ENCODE measurements at places on chromosomes 7 and 10. TPM values are rescaled to one million over a fixed set of nuclear protein-coding genes. Genes with fewer than 3 reads are reported as not detected.

The DPYSL4 gene
- not detected for polyA plus RNA-seq

The ZNF425 gene
- polyA plus RNA-seq = 0.90 TPM

The CYP3A4 gene
- polyA plus RNA-seq = not detected

The COL26A1 gene
- not detected for polyA plus RNA-seq

DNA sequence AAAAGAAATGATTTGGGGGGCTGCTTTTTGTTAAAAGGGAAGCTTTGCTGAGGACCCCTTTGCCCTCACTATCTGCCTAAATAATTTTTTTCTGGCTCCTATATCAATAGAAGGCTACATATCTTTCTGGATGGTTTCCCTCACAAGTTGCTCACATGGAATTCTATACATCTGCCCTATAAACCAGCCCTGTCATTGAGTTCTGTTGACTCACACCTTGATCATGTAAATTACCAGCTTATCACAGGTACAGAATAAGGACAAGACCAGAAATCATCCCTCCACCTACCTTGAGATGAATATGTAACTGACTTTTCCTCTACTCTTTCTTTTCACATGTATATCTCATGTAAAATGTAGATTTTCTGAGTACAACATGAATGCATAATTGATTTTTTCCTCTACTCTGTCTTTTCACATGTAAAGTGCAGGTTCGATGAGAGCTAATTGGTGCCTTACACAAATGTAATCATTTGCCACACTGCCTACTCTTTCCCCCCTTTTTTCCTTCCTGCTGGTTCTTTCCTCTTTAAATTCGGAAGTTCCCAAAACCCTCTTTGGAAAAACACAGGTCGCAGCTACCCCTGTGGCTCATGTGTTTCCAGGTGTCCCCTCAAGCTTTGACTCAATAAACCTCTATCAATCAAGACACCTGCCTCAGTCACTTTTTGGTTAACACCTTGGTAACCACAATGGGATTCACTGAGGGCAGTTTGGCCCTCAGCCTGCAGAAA, 12.5 kb downstream of the CYP3A43 start:
- DNase-seq = no peak
- no peaks in the 10 kb centered on the region for H3K36me3 ChIP-seq
- H3K27ac ChIP-seq = no peak overlapping the region
- peaks cover 1% of the 10 kb centered on the region for H3K27me3 ChIP-seq

DNA sequence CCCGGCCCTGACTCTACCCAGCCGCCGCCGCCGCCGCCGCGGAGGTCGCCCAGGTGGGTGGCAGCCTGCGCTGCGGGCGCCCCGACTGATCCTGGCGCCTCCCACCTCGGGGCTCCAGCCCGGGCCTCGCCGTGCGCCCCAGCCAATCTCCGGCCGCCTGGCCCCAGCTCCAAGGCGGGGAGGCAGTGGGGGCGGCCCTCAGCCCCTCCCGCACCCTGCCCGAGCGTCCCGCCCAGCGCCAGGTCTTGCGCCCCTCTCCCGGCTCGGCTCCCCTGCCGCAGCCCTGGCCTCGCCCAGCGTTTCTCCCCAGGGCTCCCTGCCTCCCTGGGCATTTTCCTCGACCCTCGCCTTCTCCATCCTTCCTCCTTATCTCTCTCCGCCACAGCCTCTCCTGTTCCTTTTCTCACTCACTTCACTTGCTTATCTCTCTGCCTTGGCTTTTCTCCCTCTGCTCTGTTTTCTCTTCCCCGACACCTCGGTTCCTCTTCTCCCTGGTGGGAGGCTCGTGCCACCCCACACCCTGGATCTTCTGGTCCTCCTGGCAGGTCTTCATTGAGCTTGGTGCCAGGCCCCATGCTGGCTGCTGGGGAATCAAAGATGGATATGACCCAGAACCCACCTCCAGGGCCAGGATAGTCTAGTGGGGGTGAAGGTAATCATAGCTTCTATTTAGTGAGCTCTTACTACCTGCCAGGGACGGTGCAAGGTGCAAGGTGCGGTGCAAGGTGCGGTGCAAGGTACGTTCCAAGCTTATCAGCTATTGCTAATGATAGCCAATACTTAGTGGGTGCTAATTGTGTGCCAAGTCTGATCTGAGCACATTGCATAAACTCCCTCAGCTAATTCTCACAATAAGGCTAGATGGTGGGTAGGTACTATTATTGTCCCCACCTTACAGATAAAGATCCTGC, at the start of gene SFRP5:
Gene SFRP5 (minus strand): TSS at position 87 of the 911 bp plus-strand sequence. CDS start 166 bp downstream, outside the sequence.
- no peaks in the 10 kb centered on the region for H3K36me3 ChIP-seq
- no peak for DNase-seq
- peak within 1 kb of the TSS; percentile 49 for H3K27ac ChIP-seq
- peaks cover 26% of the 10 kb centered on the region for H3K27me3 ChIP-seq
- peak within 1 kb of the TSS; percentile 65 for H3K4me3 ChIP-seq

GRCh38 chr7:124800386-124800785, 34.8 kb upstream of the GPR37 start:
- H3K4me3 ChIP-seq = no peak overlapping the region
- no peaks in the 10 kb centered on the region for H3K4me1 ChIP-seq
- H3K36me3 ChIP-seq = no peaks in the 10 kb centered on the region
- no peak overlapping the region for H3K27ac ChIP-seq

- no peaks in the 10 kb centered on the region for H3K27me3 ChIP-seq
- no peaks in the 10 kb centered on the region for H3K36me3 ChIP-seq
- H3K4me1 ChIP-seq = peaks cover 23% of the 10 kb centered on the region
- DNase-seq = no peak
- no peak overlapping the region for H3K4me3 ChIP-seq
- no peak overlapping the region for H3K27ac ChIP-seq
Observed at GRCh38 chr10:62234077-62234605, 34.5 kb downstream of the RTKN2 start.

GRCh38 chr7:91319351-91319750, 55.1 kb downstream of the FZD1 start:
- peaks cover 7% of the 10 kb centered on the region for H3K27me3 ChIP-seq
- no peak overlapping the region for H3K4me3 ChIP-seq
- no peak overlapping the region for H3K27ac ChIP-seq
- no peaks in the 10 kb centered on the region for H3K36me3 ChIP-seq
- no peaks in the 10 kb centered on the region for H3K4me1 ChIP-seq
- no peak for DNase-seq

GRCh38 chr7:66326501-66327215, 121.5 kb downstream of the TPST1 start:
- no peak overlapping the region for H3K4me3 ChIP-seq
- no peaks in the 10 kb centered on the region for H3K4me1 ChIP-seq
- no peak overlapping the region for H3K27ac ChIP-seq
- H3K36me3 ChIP-seq = peaks cover 11% of the 10 kb centered on the region
- no peak for DNase-seq

DNA sequence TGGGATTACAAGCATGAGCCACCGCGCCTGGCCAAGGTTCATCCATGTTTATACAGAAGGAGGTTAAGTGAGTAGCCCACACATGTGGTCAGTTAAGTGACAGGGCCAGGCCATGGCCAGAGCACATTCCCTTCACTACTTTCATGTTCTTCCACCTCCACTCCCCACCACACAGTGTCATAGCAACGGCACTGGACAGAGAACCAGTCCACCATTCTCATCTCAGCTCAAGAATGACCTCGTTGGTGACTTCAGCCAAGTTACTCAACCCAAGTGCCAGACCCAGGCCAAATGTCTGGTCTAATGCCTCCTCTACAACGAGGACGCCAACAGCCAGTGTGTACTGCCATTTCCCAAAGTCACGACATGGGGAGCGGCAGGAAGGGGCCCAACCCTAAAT, 62.4 kb downstream of the INHBA start:
- H3K36me3 ChIP-seq = no peaks in the 10 kb centered on the region
- no peak overlapping the region for H3K4me3 ChIP-seq
- DNase-seq = no peak

DNA sequence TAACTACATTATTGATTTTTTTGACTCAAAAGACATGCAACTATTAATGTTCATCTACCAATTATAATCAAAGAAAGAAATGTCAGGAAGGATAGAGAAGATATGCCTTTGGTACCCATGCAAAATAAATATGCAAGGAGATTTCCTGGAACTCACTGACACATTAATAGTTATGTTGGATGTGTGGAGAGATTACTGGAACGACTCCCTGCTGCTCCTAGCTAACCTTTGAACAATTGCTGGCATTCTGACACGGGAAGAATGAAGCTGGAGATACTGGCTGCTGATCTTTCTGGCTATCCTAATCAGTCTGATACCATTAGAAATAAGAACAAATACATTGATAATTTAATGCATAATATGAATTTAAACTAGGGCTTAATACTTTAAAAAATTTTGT, 507.9 kb upstream of the NRG3 start:
- DNase-seq = no peak
- H3K4me3 ChIP-seq = no peak overlapping the region
- no peak overlapping the region for H3K27ac ChIP-seq
- H3K36me3 ChIP-seq = no peaks in the 10 kb centered on the region
- H3K4me1 ChIP-seq = no peaks in the 10 kb centered on the region

DNA sequence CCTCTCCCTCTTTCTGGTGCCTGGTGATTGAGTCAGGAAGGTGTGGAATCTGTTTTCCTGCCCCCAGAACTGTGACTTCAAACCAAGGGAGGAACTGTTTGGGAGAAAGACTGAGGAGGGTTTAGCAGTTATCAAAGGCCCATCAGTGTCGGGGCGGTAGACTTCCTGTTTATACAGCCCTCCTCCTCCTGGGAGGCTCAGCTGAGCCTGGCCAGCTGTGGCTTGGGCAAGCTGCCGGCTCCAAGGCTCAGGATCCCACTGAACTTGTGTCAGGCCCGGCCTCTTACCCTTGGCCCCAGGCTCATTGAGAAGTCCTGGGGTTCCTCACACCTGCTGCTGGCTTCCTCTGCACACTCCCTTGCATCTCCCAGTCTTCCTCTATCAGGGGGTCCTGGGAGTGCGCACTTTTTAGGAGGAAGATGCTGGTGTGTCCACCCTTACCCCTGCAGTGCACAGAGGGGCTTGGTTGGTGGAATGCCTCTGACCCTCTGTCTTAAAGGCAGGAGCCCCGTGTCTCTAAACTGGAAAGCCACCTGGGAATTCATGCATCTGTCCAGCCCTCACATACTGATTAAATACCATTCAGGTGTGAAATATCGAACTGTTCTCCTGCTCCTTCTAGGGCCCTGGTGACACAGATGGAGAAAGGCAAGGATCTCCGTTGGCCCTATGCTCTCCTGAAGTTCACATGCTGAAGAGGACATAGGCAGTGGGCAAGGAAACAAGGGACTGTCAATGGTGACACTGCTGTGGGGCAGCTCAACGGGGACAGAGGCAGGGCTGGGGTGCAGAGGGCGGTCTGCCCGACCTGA, 32.4 kb downstream of the CXCL12 start:
- H3K27ac ChIP-seq = no peak overlapping the region
- no peak overlapping the region for H3K4me3 ChIP-seq
- DNase-seq = no peak
- no peaks in the 10 kb centered on the region for H3K36me3 ChIP-seq

- H3K27ac ChIP-seq = no peak overlapping the region
- H3K27me3 ChIP-seq = no peaks in the 10 kb centered on the region
- no peaks in the 10 kb centered on the region for H3K4me1 ChIP-seq
- H3K4me3 ChIP-seq = no peak overlapping the region
- no peaks in the 10 kb centered on the region for H3K36me3 ChIP-seq
Observed at GRCh38 chr10:18195060-18195799, 55.0 kb downstream of the CACNB2 start.

Measured in naive B cell (primary cell).